Uterus (tissue), 4 donors: ENCODE measurements at places on chromosomes 4 and X. TPM values are rescaled to one million over a fixed set of nuclear protein-coding genes. Genes with fewer than 3 reads are reported as not detected.

The MCF2 gene
- 0.69 TPM for total RNA-seq

GRCh38 chrX:37424000-37424429, 74.9 kb downstream of the PRRG1 start:
- DNase-seq, result no peak

GRCh38 chrX:24150898-24151297, 1.4 kb downstream of the ZFX start:
- no peak for DNase-seq

The BANK1 gene
- 0.49 TPM for total RNA-seq

DNA sequence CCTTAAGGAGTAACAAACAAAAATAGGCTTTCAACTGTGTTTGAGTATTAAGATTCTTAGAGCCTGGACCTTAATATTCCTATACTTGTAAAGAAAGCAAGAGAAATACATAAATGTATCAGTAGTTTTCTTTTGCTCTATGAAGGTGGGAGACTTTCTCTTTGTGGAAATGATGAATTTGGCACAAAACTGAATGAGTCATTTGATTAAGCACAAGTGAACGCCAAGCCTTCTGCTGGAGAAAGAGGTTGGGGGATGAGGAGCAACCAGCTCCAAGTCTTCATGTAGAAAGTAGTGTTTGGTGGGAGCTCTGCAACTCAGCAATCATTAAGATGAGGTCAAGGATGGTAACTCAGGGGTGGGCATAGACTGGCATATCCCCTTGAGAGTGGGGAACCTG, 49.6 kb downstream of the MEPE start:
- DNase-seq, result no peak

DNA sequence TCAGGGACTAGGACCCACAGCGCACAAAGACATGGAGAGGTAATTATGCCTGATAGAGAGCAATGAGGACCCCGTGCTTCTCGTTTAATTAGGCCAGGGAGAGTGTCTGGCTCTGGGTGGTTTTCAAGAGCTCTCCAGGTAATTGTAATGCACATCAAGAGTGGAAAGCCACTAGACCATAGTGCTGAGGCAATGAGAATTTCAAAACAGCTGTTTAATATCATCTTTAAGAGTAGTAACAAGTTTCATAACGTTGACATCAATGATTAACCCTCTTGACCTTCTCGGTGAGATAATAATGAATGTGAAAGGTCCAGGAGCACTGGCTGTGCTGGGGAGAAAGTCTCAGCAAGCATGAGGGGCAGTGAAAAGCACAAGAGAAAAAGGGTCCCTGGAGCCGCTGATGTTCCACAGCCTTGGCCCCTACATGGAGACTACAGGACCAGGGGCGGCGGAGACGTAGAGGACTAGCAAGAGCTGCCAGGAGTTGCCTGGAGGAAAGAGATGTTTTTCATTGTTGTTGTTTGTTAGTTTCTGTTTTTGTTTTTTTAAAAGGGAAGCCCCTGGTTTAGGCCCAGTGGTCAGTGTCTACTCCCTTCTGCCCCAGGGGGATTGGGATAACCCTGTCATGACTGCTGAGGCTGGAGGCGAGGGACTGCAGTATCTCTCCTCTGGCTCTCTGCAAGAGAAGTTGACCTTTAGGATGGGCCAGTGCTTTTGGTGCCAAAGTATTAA, 14.8 kb upstream of the CXCR3 start:
- DNase-seq, result no peak

- no peak for DNase-seq
Observed at GRCh38 chrX:130482871-130483270, 81.1 kb downstream of the RBMX2 start.

The AVPR2 gene
- not detected for total RNA-seq

- DNase-seq, result no peak
Observed at GRCh38 chr4:103201253-103201652, 3.1 kb upstream of the CENPE start.

DNA sequence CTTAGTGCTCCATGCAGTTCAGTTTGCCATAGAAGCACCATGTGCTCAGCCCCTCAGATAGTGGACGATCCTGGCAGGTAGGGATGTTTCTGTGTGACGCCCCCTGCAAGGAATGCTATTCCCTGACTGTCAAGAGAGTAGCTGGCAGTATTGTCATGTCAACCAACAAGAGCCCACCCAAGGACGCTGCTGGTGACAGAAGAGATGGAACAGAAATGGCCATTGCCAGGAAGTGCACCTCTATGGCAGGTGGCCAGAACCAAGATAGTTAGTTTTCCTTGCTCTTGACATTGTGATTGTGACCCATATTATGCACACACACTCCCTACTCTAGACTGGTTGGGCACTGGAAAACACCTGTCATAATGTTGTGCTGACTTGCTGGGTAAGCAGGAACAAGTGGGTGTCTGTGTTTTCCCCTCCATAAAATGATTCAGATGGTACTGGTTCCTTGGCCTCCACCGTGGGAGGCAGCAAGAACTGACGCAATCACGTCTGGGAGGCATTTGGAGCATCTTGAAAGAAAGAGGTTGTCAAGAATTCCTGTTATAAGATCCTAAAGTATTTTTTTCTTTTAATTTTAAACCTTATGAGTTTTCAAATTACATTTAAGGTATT, 507.9 kb downstream of the MID1IP1 start:
- DNase-seq, result peak; percentile 69

GRCh38 chr4:56048702-56049431, 100.1 kb downstream of the CEP135 start:
- peak; percentile 16 for DNase-seq

- DNase-seq, result no peak
Observed at GRCh38 chr4:95249426-95250021, 299.2 kb downstream of the UNC5C start.

- no peak for DNase-seq
Observed at GRCh38 chr4:127138586-127138985, 494.2 kb upstream of the INTU start.

GRCh38 chr4:2583092-2583491, 46.6 kb downstream of the FAM193A start:
- DNase-seq, result no peak

DNA sequence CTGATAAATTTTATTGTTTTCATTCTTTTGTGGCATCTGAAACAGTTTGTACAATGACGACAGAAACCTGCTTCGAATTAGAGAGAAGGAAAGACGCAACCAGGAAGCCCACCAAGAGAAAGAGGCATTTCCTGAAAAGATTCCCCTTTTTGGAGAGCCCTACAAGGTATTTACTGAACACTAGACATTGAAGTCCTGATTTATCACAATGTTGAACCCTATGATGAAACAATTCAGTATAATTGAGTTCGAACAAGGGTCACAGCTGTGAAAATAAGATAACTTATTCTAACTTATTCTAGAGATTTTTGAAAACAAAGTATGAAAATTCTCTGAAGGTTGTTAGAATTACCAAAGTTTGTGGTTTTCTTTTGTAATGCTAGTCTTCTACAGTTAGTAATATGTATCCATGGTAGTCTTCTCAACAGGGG, 111.3 kb downstream of the AFF1 start:
- no peak for DNase-seq

DNA sequence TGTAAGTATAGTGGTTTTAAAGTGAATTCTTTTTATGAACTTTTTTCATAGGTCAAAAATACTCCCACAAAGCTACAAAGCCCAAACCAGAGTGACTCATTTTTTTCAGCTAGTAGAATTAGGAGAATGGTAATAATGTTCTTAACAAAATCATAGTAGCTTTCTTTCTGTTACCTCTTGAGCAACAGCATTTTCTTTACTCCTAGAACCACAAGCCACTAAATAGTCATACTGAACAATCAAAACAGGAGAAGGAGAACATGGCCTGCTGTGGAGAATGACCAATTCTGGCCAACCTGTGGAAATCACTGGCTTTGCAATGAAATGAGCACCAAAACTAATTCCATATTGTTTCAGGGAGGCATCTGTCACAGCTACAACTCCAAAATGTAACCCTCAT, 112.9 kb downstream of the AMMECR1 start:
- no peak for DNase-seq

DNA sequence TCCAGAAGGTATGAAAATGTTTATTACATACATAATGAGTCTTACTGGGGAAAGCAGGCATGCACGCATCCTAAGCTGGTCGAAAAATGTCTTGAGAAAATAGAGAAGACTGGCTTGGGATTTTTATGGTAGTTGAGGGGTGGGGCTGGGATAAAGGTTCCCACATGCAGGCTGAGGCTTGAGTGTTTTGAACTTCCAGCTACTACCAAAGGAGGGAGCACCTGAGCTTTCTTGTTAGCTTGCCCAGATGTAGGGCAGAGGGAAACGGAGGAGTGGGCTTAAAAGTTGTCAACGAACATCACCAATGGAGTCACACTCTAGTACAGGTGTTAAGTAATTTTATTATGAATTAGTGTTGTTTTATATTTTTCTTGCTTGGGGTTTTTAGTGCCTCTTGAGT, 39.6 kb upstream of the SRPX start:
- DNase-seq, result no peak
